ENCODE measurements at places on chromosomes 5 and 9.
A peak's percentile ranks its signal among the peaks of the same experiment; 100 is the strongest.

DNA sequence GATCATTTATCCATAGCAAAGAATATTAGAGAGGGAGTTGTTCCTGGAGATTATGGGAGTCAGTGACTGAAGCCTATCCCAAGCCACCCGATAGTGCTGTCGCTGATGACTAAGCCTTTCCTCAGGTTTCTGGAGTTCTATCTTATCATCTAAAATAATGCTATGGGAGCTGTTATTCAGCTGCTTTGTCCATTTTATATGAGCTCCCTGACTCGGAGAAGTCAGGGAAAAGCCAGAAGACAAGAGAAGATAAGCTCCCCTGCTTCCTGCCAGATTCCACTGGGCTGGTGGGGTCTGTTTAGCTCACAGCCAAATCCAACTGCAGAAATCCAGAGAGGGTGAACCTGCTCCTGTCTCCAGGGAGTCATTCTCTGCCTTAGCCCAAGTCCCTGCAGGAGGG is 148.2 kb downstream of the DROSHA start:
- no peak for DNase-seq

GRCh38 chr5:174642816-174643405 is 81.5 kb upstream of the MSX2 start:
- no peak for DNase-seq

GRCh38 chr5:122183098-122183787 is 53.9 kb downstream of the ZNF474 start:
- DNase-seq, result no peak

DNA sequence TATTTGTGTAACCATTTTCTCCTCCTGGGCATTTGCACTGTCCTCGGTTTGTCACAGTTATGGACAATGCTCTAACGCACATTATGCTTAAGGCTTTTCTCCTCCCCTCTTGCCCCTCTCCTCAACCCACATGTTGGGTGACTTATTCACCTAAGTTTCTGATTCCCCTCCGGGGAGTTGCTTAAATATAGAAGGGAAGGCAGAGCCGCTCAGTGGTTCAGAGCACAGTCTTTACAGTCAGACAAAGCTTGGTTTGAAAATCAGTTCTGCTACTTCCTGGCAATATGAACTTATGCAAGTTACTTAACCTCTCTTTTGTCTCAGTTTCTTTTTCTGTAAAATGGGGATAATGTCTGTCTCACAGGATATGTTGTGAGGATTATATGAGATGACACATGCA is 41.2 kb upstream of the SPRY4 start:
- DNase-seq, result no peak

DNA sequence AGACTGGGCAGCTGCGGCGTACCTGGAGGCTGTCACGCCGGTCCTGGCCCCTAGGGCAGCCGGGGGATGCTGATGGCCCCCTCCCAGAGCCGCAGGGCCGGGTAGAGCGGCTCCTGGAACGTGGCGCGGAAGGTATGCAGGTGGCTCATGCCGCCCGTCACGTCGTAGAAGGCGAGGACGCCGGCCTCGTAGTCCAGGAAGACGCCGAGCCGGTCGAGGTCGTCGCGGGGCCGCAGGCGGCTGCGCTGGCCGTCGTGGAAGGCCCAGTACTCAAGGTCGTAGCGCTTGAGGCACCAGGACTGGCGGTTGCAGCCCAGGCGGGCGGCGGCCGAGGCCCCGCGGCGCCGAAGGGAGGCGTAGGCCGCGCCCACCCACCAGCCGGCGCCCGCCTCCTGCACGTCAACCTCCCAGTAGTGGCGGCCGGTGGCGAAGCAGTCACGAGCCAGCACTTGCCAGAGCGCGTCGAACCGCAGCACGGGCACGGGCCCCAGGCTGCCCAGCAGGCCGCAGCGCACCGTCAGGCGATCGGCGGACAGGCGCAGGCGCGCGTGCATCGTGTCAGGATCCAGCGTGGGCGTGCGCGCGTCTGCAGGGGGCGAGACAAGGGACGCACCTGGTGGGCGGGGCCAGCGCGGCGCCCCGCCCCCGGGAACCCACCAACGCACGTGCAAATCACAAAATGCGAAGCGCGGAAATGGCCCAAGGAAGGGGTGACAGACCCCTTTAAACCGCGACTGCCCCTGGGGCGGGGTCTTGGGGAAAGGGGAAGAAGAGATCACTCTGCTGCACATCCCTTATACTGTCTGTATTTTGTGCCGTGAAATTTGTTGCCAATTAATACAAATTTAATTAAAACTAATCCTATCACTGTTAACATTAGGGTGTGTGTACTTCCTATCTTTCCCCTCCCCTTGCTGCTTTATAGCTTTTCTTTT is 31.2 kb downstream of the NANS start:
- no peak for DNase-seq

- DNase-seq, result no peak
These were observed 72.0 kb downstream of the PRKACG start for GRCh38 chr9:68941780-68942459.

GRCh38 chr5:152804179-152804578 is 399.1 kb upstream of the NMUR2 start:
- DNase-seq, result no peak

DNA sequence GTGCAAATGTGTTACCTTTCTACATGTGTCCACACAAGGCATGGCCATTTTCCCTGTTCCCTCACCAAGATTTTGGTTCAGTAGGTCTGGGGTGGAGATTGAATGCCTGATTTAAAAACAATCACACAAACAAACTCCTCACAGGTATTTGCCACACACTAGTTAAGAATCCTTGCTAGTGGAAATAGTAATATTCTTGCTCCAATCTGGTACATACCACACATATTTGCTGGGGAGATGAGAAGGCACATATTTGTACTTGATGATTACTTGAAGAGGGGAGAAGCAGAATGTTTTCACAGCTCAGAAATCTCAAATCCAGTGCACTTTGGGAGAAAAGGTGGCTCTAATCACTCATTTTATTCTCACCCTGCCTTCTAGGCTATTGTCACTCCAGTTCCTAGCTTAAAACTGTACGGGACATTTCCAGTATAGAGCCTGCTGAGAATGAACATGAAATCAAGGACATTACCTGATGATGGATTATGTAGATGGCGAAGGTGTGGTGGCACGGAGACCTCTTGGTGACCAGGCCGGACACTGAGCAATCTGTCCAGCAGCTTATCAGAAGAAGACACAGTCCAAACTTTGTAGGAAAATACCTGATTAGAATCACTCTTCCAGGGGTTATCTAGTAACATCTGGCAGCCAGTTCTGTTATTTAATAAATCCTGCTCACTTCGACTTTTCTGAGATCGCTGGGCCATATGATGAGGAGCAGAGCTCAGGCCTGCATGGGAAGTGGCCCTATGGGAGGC is 116.1 kb upstream of the IL6ST start:
- DNase-seq, result no peak

DNA sequence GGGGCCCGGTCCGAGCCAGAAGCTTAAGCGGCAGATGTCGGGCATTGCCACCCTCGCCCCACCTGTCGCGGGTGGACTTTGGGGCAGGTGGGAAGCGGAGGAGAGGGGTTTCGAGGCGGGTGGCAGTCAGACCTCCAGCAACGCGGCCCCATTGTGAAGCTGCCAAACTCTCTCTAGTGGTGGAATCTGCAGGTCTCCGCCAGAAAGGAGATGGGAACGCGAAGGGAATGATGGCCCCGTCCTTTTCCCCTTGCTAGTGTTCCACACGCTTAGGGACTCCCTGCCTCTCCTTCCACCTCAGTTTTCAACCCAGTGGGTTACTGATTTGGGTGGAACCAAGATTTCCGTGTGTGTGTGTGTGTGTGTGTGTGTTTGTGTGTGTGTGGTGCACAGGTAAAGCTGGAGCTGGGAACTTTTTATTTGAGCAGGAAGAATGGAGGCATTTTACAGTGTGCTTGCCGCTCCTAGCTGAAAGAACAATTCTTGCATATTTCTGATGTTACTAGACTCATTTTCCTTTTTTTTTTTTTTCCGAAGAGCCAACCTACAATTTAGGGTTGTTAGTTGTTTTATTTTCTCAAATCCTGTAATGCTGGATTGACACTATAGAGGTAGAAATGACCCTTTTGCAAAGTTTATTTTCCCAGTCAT is 1.3 kb downstream of the MACIR start:
- no peak for DNase-seq

DNA sequence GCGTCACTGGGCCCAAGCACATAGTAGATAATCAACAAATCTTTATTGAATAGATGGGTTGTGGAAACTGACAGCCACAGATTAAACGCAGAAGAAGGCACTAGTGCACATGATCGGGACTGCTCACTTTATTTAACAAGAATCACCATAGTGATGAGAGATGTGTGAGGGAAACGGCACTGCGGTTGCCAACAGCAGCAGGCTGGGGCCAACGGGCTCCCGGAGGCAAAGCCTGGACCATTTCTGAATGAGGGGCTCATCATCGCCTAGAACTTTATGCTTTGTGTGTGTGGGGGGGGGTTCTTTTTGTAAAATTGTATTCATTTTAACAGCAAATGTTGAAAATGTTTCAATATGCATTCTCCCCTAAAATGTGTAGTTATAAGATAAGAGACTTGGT is 61.9 kb upstream of the RUFY1 start:
- DNase-seq, result no peak

DNA sequence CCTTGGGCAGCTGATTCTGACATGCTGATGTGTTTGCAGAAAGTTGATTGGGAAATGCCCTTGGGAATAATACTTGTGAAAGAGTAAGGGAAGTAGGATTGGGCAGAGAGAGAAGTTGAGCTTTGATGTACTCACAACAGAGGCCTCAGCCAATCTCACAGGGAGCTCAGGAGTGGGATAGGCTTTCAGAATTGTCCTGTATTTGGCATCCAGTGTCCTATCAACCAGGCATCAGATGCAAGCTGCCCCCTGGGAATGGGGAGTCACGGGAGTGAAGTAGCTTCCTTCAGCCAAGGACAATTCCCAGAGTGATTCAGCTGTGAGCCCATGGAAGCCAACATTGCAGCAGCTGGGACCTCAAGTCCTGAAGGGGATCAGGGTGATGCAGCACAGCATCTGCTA is 39.6 kb downstream of the DMAC1 start:
- DNase-seq, result no peak

- DNase-seq, result no peak
These were observed 593.1 kb downstream of the IRX1 start for GRCh38 chr5:4188704-4189103.

GRCh38 chr9:130639124-130639765 is 25.1 kb upstream of the PRDM12 start:
- DNase-seq, result no peak

- DNase-seq, result no peak
These were observed 28.4 kb downstream of the SPZ1 start for GRCh38 chr5:80348171-80348570.

DNA sequence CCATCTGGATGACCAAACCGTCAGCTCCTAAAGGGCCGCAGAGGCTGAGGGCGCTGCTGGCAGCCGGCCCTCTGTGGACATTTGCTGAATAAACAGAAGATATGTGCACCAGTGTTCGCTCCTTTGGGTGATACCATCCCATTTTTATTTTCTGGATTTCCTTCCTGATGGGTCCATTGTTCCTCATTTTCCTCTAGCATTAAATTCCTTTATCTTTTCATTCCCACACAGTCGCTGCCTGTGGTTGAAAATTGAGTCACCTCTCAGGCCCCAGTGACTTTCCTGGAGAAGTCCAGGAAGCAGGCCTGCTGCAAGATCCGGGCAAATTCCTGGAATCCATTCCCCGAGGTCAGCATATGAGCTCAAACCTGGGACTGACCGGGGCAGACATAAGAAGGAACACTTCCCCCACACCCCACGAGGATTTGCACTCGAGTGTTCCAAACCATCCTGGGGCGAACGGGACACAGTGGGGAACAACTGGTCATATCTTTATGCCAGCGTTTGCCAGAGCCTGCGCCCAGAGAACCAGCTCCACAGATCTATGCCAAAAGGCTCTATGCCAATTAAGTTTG is 86.7 kb upstream of the PCA3 start:
- DNase-seq, result no peak

- DNase-seq, result no peak
These were observed 27.8 kb downstream of the CSF1R start for GRCh38 chr5:150058480-150059126.

GRCh38 chr5:38060354-38060753 is 198.0 kb upstream of the EGFLAM start:
- no peak for DNase-seq

DNA sequence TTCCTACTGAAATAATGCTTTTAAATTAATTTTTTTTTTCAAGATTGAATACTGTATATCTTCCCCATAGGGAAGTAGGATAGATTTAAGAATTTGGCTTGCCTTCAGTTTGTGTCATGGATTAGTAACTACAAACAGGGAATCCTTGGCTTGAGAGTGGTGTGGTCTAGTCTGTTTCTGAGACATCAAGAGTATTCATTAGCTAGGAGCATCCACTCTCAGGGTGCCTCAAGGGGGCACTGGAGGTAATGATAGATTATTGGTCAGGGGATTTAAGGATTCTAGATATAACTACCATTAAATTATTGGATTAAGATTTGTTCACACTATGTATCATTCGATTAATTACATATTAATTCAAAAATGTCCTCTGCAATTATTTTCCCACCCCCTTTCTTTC is 91.8 kb upstream of the TXNDC8 start:
- no peak for DNase-seq

- DNase-seq, result no peak
These were observed 106.4 kb upstream of the GPR151 start for GRCh38 chr5:146622391-146622790.

GRCh38 chr5:131252824-131253171 is 11.1 kb upstream of the CDC42SE2 start:
- peak; percentile 82 for DNase-seq

- DNase-seq, result peak; percentile 87
These were observed at the start of gene CDC14B for GRCh38 chr9:96619491-96620180. Gene CDC14B, minus strand, starts transcription at chr9:96619843. Its CDS starts 465 bp downstream, at chr9:96619378.

DNA sequence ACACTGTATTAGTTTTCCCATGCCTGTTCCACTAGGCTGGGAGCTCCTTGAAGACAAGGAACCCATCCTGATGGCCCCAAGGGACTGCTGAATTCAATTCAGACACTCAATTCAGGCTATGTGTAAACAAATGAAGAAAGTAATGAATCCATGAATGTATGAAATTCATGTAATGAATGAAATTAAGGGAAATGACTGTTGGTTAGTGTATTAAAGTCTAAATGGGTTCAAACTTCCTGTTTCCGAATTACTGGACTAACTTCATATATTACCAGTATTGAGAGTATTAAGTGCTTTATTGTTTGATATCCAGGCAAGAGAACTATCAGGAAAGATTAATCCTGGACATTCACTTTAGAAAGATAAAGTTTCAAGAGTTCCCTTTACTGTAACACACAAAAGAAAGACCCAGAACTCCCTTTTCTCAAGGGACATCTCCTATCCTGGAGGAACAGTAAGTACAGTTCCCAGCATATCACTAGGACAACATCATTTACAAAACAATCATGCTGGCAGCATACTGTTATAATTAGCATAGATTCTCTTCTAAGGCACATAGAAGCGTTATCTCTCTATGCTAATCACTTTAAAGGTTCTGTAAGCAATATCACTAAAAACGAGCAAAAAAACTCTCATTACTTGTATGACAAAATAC is 28.5 kb upstream of the IFNK start:
- no peak for DNase-seq

GRCh38 chr5:103706939-103707682 is 144.5 kb upstream of the NUDT12 start:
- no peak for DNase-seq

- no peak for DNase-seq
These were observed 67.6 kb upstream of the SELENOP start for GRCh38 chr5:42879291-42879690.
